G401 (cell line): ENCODE measurements at places on chromosomes 2 and 18. TPM values are rescaled to one million over a fixed set of nuclear protein-coding genes. Genes with fewer than 3 reads are reported as not detected.

- DNase-seq: no peak
Measured at GRCh38 chr2:8555543-8555942, 126.3 kb upstream of the ID2 start.

- DNase-seq: no peak
Measured at GRCh38 chr2:231053846-231054245, 2.8 kb upstream of the PSMD1 start.

- no peak for DNase-seq
Measured at GRCh38 chr18:33755391-33755790, 177.4 kb downstream of the ASXL3 start.

- peak; percentile 64 for DNase-seq
Measured at GRCh38 chr18:79965119-79965902, 868 bp downstream of the HSBP1L1 start.

- no peak for DNase-seq
Measured at GRCh38 chr2:214395040-214395439, 15.8 kb upstream of the VWC2L start.

DNA sequence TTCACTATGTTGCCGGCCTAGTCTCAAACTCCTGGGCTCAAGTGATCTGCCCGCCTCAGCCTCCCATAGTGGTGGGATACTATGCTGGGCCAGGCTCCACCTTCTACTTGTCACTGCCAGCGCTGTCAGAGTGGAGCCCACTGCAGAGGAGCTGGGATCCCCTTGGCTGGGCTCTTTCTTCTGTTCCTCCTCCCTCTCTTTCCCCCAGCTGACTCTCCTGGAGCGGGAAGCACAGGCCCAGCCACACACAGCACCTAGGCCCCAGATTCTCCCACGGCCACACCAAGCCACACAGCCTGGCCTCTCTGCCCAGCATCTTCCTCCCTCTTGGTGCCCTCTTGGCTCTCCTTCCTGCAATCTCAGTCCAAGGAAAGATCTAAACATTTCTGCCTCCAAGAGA is 3.7 kb upstream of the GAREM2 start:
- no peak for DNase-seq

DNA sequence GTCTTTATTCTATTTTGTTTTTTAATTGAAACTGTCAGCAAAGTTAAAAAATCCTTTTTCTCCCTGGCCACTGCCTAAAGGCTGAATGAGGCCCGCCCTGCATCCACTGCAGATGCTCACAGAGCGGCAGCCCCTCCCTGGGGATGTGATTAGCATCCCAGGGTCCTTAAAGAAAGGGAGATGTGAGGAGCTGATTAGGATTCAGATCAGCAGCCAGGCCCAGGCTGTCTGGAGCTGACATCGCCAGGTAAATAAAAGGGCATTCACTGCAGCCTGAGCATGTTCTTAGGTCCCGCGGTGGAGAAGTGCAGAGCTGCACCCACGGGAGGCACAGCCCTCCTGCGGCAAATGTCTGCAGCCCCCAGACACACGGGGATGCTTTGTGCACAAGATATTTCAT is 83.8 kb downstream of the LONRF2 start:
- DNase-seq: no peak

The SKOR2 gene
- not detected in 2 replicates for total RNA-seq

- no peak for DNase-seq
Measured at GRCh38 chr2:111897630-111897923, 830 bp upstream of the MERTK start.

DNA sequence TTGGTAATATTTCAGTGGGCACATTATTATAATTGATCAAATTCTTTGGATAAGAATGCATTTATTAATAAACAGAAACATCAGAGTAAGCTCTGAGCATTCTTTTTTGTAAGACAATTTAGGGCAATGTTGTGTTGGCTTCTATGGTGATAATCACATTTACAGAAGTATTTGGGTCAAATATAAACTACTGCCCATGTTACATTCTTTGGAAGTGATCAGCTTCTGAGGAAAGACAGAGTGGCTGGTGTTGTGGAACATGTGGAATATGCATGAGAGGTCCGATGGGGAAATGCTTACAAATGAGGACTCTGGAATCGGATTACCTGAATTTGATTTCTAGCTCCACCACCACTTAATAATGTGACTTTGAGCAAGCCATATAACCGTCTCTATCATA is 19.4 kb downstream of the SERPINB13 start:
- no peak for DNase-seq

The EML6 gene
- 0.20 and 4.2 TPM in 2 replicates for total RNA-seq
